ENCODE measurements at places on chromosomes 6 and 20.
A peak's percentile ranks its signal among the peaks of the same experiment; 100 is the strongest.

GRCh38 chr20:4896971-4897497 is 104.3 kb downstream of the SLC23A2 start:
- DNase-seq = no peak

GRCh38 chr20:9912858-9913434 is 74.1 kb upstream of the PAK5 start:
- peak; percentile 14 for DNase-seq

GRCh38 chr20:33945391-33946081 is 48.2 kb upstream of the RALY start:
- DNase-seq = no peak

DNA sequence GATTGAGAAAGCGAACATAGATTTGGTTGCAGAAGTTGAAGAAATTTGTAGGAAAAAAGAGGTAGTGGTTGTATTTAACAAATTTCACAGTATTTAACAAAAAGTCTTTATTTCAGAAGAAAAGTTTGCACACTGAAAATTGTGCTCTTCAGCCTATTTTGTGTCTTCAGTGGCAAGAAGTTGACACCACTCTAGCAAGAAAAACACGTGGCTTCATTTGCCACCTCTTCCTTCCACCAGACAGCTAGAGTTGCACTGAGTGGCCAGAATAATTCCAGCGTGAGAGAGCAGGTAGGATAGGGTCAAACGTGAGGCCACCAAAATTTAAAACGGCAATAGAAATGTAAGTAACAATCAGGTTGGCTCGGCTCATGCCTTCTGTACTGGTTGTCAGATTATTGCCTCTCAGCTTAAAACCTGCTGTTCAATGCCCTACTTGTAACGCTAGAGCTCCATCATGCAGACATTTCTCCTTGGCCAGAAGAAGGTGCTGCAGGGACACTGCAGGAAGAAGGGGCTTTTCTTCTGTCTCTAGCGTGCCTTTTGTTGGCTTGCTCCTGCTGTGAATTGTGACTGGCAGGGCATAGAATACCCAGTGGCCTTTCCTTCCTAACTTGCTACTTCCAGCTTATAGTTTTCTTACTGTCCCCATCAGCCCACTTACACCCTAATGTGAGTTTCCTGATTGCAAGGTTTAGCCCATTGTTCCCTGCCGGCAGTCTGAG is 12.1 kb downstream of the TRAPPC3L start:
- DNase-seq = no peak

- no peak for DNase-seq
These were observed 84.5 kb upstream of the FYN start for GRCh38 chr6:111957623-111958315.

DNA sequence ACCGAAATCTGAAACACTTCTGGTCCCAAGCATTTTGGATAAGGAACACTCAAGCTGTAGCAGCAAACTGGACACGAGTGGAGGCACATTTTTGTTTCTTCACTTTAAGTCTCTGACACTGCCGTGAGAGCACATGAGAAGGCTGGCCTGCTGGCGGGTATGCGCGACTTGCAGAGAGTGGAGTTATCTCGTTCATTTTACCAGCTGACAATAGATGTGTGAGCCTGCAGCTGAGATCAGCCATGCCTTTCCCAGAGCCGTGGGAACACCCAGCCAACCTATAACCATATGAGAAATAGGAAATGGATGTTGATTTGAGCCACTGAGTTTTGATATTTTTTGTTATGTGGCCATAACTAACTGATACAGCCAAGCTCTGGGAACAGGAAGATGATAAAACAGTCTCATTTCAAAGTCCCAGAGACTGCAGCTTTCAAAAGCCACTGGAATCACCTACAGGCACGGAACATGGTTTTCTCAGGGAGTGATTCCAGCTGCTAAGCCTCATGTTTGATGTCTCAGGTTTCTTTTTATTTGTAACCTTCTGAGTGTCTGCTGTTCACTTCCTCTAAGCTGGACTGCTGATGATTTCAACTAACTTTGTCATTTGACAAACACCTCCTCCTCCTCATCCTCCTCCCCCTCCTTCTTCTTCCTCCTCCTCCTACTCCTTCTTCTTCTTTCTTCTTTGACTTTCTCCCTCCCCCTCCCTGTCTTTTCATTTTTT is 28.6 kb upstream of the LAMP5 start:
- DNase-seq = no peak

GRCh38 chr6:90139272-90139817 is 157.3 kb downstream of the BACH2 start:
- no peak for DNase-seq

GRCh38 chr6:42331019-42331418 is 113.4 kb upstream of the MRPS10 start:
- DNase-seq = no peak

DNA sequence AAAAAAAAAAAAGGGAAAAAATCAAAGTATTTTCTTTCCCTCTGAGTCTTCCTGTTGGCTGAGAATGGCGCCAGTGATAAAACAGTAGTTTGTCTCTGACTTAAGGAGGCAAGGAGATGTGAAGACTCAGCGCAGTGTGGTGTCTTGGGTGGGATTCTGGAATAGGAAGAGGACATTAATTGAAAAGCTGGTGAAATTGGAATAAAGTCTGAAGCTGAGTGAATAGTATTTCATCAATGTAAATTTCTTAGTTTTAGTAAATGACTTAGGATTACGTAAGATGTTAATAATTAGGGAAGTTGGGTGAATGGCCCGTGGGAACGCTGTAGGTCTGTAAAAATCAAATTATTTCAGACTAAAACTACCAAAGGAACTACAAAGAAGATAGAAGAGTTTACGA is 122.8 kb upstream of the ZNF217 start:
- no peak for DNase-seq

GRCh38 chr20:62773845-62774714 is 22.2 kb upstream of the MRGBP start:
- no peak for DNase-seq

- no peak for DNase-seq
These were observed 11.6 kb downstream of the CDH22 start for GRCh38 chr20:46296526-46297250.

- DNase-seq = no peak
These were observed 11.0 kb downstream of the ECT2L start for GRCh38 chr6:138806889-138807288.

GRCh38 chr6:170053966-170054661 is 236.8 kb downstream of the DLL1 start:
- DNase-seq = no peak

DNA sequence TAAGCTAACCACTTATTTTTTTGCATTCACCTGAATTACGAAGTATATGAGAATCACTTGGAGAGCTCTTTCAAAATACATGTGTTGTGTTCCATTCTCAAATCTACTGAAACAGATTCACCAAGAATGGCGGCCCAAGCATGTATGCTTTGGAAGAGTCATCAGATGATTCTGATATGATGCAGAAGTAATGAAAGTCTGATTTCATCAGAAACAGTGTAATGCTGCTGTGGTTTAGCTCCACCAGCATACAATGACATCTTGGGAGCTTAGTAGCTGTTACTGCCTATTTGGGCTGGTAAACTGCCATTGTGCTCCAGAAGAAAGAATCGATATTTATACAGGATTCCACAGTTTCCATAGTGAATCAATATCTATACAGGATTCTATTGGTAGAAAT is 52.9 kb downstream of the UBR2 start:
- no peak for DNase-seq

GRCh38 chr6:90072501-90072900 is 178.2 kb downstream of the GJA10 start:
- DNase-seq = no peak

GRCh38 chr6:39347906-39348585 is 25.5 kb upstream of the KCNK16 start:
- DNase-seq = peak; percentile 35

- peak; percentile 4 for DNase-seq
These were observed 1.0 kb downstream of the CALHM6 start for GRCh38 chr6:116461932-116462885.

DNA sequence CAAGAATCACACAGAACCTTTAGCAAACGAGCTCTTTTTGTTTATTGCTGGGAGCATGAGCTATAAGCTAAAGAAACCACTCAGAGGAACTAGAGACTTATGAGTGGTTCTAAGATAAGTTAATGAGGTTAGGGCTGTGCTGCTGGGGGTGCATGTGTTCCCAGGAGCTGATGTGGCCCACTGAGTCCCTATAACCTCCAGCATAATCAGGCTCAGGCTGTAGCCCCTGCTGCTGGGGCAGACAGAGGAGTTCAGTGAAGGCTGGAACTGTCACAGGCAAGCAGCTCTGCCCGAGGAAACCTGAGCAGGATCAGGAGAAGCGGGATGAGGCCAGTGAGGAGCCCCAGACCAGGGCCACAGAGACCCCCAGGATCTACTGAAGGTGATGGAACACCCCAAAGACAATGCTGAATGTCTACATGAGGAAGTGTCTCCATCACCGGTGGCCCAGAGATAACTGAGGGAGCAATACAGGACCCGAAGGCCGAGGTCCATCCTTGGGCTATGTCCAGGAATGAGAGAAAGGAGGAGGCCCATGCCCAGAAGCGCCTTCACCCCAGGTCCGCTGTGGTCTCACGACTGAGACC is 17.3 kb downstream of the TUBB2B start:
- no peak for DNase-seq

DNA sequence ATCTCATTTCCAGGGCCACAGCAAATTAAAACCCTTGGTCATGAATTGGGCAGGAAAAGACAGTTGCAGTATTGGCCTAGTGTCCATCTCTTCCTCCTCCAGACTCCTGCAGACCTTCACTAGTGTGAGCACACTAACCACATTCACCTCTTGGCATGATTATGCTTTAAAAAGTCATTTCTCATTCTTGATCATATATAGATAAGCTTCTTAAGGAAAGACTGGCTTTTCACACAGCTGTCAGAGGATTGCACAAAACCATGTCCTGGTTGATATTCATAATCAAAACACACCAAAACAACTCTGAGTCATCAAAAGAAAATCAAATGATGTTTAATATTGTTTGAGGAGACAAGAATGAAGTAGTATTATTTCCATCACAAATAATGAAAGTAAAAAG is 52.1 kb downstream of the TMEM200A start:
- no peak for DNase-seq

GRCh38 chr20:34045930-34046725 is 52.4 kb downstream of the RALY start:
- no peak for DNase-seq

GRCh38 chr6:134021396-134022122 is 30.9 kb downstream of the SLC2A12 start:
- no peak for DNase-seq

- no peak for DNase-seq
These were observed 329.8 kb downstream of the KIF16B start for GRCh38 chr20:16243470-16243869.

GRCh38 chr20:38301309-38301708 is 2.6 kb upstream of the BPI start:
- DNase-seq = no peak

- DNase-seq = no peak
These were observed 86.1 kb upstream of the BACH2 start for GRCh38 chr6:90382760-90383159.

DNA sequence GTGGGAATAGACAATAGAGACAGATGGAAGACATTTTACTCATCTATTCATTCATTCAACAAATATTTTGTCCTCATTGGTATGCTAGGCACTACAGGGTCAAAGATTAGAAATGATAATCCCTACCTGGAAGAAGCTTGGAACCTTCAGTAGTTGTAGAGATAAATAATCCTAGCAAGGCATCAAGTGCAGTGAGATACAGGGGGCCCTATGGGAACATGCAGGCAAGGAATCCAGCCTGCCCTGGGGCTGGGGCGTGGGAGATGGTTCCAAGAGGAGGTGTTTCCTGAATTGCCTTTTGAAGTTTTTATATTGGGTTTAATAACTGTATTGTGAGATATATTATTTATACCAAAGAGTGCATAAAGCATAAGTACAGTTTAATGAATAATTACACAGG is 64.5 kb downstream of the TRMT11 start:
- no peak for DNase-seq

- no peak for DNase-seq
These were observed 83.1 kb downstream of the MYLK4 start for GRCh38 chr6:2667617-2668016.

GRCh38 chr20:48332555-48332954 is 495.2 kb downstream of the PREX1 start:
- no peak for DNase-seq

DNA sequence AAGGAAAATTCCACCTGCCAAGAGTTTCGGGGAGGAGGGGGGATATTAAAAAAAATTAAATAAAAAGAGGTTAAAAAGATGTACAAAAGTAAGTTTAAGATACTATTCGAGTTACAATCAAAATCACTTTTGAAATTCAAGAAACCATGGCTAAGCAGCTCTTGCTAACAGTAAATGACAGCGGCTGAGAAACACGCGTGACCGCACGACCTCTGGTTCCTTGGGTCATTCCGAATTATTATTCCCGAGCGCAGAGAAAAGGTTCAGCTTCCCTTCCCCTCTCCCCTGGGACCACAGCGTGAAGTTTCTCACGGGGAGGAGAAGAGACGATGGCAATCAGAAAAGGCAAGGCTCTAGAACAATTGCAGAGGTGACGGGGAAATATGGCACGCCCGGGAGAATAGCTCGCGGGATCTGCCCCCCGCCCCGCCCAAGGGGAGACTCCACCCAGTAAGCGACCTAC is 496 bp downstream of the TMEM242 start:
- no peak for DNase-seq

- no peak for DNase-seq
These were observed 4.5 kb downstream of the HIVEP2 start for GRCh38 chr6:142940487-142940886.

- DNase-seq = no peak
These were observed 755.8 kb downstream of the DHX35 start for GRCh38 chr20:39717936-39718335.

DNA sequence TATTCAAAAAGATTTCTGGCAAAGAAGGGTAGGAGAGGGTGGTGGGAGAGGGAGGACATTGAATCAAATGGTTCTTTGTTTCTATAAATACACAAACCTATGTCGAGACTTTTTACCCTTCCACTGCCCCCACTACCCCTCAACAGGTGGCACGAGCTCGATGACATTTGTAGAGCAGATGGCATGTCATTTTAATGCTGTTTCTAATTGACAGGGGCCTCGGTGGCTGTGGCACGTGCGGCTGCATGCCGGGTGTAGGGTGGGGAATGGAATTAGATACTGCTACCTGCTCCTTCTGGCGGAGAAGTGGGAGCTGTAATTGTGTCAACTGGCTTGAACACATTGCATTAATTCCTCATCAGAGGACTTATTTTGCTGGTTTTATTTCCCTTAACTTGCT is 29.1 kb upstream of the SASH1 start:
- no peak for DNase-seq

- DNase-seq = no peak
These were observed 197.5 kb downstream of the ISM1 start for GRCh38 chr20:13418263-13419229.
